Natural killer cell (primary cell): ENCODE measurements at places on chromosomes 7 and 10. TPM values are rescaled to one million over a fixed set of nuclear protein-coding genes. Genes with fewer than 3 reads are reported as not detected.

The TMEM273 gene
- 46.3 TPM for total RNA-seq

DNA sequence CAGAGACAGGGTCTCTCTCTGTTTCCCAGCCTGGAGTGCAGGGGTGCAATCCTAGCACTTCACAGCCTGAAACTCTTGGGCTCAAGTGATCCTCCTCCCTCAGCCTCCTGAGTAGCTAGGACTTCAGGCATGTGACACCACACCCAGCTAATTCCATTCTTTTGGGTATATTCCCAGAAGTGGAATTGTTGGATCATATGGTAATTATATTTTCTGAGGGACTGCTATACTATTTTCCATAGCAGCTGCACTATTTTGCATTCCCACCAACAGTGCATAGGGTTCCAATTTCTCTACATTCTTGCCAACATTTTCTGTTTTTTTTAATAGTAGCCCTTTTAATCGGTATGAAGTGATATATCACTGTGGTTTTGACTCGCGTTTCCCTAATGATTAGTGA lies 30.0 kb upstream of the RAB11FIP2 start:
- DNase-seq: no peak

- DNase-seq: no peak
Measured at GRCh38 chr7:7911369-7912123, 57.0 kb upstream of the GLCCI1 start.

The OPALIN gene
- not detected for total RNA-seq

GRCh38 chr7:5429857-5430611 lies 6.4 kb upstream of the TNRC18 start:
- no peak for DNase-seq

The CYP3A7 gene
- total RNA-seq: not detected

- no peak for DNase-seq
Measured at GRCh38 chr7:116361767-116362166, 137.8 kb upstream of the CAV2 start.

DNA sequence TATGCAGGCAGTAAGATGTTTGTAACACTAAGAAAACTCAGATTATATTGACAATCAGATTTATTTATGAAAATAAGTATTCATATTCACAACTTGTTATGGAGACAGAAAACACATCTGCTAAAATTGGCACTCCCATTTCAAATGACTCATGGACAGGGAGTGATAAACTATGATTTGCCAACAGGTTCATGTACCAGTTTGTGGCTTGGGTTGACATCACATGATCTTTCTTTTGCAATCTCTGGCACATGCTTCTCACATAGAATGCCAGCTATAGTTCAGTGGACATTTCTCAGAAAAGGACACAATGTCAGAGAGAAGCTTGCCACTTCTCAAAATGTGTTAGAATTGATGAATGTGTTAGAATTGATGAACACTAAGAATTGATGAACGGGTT lies 663.2 kb upstream of the ANKRD30A start:
- no peak for DNase-seq

DNA sequence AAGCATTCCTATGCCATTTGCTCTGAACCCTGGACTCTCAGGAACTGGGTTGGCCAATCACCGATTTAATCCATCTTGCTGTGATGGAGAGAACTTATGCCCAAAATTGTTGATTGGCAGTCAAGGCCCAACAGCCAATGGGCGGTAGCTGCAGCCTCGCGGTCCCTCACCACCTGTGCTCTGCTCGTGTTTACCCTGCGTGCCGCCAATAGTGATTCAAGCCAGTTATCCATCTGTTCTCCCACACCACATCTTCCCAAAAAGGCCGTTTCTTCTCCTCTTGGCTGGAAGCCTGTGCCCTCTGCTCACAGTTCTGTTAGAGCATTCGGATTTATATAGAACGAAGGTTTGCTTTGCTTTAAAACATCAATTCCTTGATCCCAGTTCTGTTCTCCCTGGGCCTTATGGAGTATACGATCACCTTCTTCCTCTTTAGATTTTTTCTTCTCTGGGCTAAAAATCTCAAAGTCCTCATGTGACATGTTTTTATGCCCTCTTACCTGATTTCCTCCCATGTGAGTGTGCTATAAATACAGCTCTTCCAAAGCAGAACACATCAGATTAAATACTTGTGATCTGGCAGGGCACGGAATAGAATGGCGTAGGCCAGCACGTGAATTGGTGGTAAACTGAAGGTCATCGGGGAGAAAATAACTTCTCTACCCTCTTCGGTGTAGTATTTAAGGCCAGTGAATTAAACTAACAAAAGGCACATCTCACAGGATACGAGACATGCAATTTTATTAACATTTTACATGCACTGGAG lies 212.8 kb downstream of the NSUN6 start:
- no peak for DNase-seq

- no peak for DNase-seq
Measured at GRCh38 chr10:91976317-91977051, 52.9 kb downstream of the BTAF1 start.

GRCh38 chr10:88838766-88839350 lies 12.8 kb downstream of the ANKRD22 start:
- DNase-seq: no peak

DNA sequence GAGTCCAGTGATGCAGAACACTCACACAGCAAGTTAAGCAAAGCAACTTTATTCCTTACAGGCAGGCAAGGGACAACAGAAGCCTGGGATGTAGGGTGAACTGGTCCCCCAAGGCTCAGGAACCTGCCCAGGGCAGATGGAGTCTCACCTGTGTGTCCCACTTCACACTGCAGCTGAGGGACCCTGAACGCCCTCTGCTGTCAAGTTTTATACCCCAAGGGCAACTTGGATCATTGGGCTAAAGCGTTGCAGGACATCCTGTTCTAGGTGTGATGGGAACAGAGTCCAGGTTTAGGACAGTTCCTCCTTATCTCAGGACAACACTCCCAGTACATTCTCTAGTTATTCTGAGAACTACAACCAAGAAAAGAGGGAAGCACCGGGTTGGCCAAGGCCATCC lies 49.5 kb upstream of the ZNF746 start:
- no peak for DNase-seq

GRCh38 chr10:90879062-90879461 lies 7.3 kb downstream of the RPP30 start:
- DNase-seq: no peak
